ENCODE measurements at places on chromosomes 2 and 18.

- DNase-seq = no peak
Observed at GRCh38 chr2:152028182-152028862, 70.5 kb downstream of the CACNB4 start.

DNA sequence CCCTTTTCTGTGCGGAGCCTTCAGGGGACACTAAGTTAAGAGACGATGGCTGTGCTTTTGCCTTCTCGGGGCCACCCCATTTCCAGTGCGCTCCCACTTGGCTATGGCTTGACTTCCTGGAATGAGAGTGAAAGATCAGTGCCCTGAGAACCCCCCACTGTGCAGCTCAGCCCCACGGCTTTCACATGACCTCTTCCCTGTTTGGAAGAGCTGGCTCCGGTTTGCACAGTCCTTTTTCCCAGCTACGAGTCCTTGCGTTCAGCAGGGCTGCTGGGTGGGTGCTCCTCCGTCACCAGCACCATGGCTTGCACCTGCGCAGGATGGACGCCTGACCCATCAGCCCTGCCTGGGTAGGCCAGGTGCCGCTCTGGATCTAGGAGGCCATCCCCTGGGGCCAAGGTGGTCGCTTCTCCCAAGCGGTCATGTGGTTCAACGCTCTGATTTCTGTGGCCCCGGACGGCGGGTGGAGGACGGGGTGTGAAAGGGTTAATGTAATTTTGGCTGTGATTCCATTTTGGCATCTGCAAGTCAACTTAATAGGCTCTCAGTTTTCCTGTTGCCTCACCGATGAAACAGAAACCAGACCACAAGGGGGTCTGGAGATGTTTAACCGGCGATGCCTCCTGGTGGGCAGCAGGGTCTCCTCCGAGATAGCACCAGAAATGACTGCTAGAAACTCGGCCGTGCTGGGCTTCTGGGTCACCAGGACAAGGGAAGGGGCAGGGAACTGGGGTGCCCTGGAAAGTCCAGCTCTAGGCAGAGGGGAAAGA lies 113.1 kb upstream of the HAAO start:
- DNase-seq = no peak

GRCh38 chr2:216619411-216620393 lies 13.5 kb upstream of the IGFBP2 start:
- DNase-seq = no peak

GRCh38 chr2:211900000-211900399 lies 638.6 kb downstream of the ERBB4 start:
- no peak for DNase-seq

- no peak for DNase-seq
Observed at GRCh38 chr2:131039101-131039440, 54.2 kb downstream of the FAM168B start.

Measured in pons (tissue), 1 donor.